Stimulated activated CD4-positive, alpha-beta T cell treated with anti-CD3 and anti-CD28 coated beads, Interleukin-12 subunit alpha, Interleukin-12 subunit beta, amount 100 ng/mL, for 24 hours (primary cell): ENCODE measurements at places on chromosomes 4 and X.

DNA sequence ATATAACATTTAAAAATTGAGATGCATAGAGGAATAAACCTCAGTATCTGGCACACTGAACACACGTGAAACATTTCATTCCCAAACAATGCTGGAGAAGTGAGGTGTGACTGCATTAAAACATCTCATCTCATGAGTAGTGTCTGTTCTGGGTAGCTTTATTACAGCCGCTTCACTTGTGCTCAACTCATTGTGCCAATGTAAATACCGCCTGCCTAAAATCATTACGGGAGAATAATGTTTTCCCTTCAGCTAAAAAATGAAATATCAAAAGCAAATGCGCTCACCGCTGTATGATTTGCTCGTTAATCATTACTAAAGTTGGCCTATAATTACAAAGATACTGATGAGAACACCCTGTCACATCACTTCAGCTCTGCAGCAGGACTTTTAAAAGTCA is 110.2 kb upstream of the PRPS2 start:
- no peak for DNase-seq

DNA sequence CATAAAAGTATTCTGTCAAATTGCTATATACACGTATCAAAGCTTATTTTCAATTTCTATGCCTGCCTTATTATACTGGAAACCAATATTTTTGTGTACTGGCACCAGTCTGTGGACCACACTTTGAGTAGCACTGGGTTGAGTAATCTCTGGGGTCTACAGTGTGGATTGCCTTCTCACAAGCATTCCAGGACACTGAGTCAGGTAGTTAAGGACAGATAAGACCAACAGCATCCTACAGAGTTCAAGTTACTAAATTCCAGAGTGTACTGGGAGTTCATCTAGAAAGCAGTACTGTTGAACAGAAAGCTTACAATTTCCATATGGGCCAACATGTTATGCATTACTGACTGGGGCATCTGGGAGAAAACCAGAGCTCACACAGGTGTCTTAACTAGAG is 61.8 kb downstream of the VMA21 start:
- no peak for DNase-seq

DNA sequence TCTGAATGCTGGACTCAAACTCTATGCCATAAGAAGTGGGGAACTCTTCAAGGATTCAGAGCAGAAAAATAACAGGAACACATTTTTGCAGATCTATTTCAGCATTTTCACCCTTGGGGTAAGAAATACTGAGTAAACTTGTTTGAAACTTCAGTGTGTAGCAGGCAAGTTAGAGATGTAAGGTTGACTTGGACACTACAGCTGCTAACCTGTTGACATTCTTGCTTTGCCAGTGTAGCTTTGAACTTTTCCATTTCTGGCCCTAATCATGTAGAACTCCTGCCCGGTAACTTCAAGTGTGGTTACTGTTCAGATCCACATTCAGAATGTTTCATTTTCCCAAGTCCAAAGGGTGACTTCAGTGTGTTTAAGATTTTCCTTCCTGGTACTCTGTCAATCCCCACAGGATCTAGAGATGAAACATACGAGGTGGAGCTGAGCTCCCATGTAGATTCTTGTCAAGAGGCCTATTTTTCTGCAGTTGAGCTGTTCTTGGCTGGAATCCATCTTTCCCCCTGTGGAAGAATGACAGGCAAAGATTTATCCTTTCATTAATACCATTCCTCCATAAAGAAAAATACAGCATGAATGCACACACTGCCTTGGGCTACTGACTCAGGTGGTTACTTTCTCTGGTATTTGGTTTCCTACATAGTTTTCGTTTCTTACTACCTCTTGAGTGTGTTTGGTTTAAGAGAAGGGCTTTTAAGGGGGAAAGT is 34.1 kb downstream of the FHDC1 start:
- DNase-seq, result no peak

- DNase-seq, result no peak
Measured at GRCh38 chr4:33628296-33628695, 2616.0 kb downstream of the ARAP2 start.

DNA sequence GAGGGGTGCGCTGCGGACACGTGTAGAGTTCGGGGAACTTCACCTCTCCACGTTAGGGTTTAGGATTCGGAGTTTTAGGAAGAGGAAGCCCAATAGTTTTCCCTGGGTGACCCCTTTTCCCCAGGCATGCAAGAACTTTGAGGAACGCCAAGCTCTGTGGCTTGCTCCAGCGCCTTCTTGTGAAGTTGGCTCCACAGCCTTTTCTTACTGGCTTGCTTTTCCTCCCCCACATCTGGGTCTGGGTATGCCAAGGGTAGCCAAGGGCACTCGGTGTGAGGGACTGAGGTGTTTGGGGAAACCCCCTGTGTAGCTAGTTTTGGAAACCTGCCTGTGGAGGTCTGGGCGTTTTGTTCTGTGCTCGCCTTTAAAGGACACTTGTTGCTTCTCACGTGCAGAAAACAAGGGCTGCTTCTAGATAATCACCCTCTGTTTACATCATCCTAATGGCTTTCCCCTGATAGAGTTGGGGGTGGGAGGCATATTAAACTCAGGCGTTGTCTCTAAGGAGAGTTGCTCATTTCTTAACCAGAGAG is 746 bp downstream of the EDNRA start:
- DNase-seq, result no peak

DNA sequence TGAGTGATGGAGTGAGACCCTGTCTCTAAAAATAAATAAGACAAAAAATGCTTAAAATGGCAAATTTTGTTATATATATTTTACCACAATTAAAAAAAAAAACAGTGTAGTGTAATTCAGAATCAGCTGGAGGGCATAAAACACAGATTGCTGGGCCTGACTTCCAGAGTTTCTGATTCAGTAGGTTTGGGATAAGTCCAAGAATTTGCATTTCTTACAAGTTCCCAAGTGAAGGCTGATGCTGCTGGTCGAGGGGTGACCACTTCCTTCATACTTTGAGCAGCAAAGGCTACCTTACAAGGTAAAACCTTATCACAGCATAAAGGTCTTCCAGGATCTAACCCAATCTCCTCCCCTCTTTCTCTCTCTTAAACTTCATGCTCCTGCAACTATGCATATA is 40.7 kb downstream of the KLHL8 start:
- DNase-seq, result no peak

GRCh38 chrX:12979616-12980015 is 4.7 kb downstream of the TMSB4X start:
- no peak for DNase-seq

DNA sequence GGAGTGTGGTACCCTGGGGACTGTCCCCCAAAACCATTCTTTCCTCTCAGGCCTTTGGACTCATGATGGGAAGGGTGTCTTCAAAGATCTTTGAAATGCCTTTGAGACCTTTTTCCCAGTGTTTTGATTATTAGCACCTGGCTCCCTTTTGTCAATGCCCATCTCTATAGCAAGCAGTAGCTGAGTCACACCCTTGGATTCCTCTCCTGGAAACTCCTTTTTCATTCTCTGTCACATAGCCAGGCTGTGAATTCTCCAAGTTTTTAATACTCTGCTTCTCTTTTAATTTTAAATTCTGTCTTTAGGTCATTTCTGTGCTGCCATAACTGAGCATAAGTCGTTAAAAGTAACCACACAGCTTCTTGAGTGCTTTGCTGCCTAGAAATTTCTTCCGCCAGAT is 29.7 kb downstream of the IL21 start:
- DNase-seq, result no peak

- DNase-seq, result no peak
Measured at GRCh38 chrX:43679778-43680177, 23.7 kb downstream of the MAOA start.

DNA sequence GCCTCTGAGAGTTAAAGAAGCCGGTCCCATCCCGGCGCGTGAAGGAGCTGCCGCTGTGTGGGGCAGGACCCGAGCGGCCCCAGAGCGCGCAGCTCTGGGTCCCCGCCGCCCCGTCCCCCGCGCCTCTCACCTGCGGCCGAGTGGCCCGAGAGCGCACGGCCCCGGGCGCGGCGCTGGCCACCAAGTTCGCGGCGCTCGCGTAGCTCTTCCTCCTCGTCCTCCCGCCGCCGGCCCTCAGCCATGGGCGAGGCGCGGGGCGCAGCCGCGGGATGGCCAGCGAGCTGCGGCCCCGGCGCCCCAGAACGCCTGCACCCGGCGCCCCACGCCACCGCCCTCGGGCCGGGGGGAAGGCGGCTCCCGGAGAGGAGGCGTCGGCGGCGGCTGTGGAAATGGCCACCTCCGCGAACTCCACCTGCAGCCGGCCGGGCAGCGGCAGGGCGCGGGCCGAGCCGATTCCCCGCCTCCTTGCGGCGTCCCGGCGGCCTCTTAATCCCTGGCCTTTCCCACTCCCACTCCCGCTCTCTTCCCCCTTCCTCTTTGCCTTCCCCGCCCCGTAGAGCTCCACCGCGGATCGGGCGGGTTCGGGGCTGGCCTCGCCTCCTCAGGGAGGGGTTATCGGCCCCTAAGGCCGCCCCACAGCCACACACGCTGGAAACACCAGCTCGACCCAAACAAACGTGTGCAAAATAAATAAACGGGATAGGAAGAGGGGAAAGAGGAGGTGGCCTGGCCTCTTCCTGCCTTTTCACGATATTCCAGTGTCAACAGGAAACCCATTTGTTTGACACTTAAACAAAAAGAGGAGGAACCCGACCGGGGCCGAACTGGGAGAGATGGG is at the start of gene SH3D19:
SH3D19 (minus strand) TSS at position 495 of the 838 bp plus-strand sequence; CDS start at position 242, 253 bp downstream.
- peak; percentile 3 for DNase-seq

- DNase-seq, result no peak
Measured at GRCh38 chr4:28369499-28369898, 1508.9 kb downstream of the STIM2 start.
